ENCODE measurements at places on chromosomes 5 and 9.

DNA sequence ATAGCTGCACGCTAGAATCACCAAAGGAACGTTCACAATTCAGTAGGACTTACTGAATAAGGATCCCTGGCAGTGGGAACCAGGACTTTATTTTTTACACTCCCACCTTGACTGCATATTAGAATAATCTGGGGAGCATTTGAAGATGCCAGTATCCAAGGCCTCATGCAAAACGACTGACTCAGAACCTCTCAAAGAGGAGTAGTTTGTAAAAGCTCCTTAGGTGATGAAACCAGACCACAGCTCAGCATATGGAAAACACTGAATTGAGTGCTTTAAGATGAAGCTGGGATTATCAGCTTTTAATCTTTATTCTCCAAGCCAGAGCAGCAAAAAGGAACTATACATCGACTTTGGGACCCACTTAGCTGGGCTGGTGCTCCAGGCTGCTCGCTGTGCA, 288.3 kb downstream of the MLLT3 start:
- DNase-seq, result no peak

GRCh38 chr5:73822989-73823339, 197.0 kb downstream of the ARHGEF28 start:
- no peak for DNase-seq

DNA sequence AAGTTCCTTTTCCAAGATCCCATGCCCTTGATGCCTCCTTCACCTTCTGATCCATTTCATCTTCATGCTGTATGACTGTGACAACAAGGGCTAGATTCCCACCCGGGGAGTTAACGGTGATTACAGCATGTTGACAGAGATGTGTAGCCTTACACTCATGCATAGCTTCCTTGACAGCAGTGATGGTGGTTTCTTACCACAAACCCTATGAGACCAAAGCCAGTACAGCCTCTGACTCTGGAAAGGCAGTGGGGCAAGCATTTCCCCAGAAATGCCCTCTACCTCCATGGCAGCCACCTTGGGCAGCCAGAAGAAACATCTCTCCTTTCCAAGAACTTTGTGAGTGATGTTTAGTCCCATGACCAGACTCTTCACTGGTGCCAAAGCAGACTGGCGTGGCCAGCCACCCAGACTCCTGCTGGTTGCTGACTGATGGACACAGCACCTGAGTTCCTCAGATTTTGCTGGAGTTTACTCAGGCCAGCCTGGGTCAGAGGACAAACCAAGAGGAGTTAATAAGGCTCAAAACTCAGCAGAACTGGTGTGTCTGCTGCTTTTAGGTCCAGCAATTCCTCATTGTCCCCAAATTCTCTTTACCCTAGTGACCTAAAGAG, 199.7 kb upstream of the SLC27A6 start:
- no peak for DNase-seq

DNA sequence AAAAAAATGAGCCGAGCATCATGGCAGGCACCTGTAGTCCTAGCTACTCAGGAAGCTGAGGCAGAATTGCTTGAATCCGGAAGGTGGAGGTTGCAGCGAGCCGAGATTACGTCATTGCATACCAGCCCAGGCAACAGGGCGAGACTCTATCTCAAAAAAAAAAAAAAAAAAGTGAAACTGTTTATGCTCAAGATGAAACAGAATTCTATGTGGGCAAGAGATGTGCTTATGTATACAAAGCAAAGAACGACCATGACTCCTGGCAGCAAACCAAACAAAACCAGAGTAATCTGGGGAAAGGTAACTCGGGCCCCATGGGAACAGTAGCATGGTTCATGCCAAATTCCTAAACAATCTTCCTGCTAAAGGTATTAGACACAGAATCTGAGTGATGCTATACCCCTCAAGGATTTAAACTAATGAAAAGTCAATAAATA, 32.6 kb upstream of the PLAC8L1 start:
- peak; percentile 48 for DNase-seq

GRCh38 chr9:100927763-100928162, 100.8 kb upstream of the PLPPR1 start:
- no peak for DNase-seq

DNA sequence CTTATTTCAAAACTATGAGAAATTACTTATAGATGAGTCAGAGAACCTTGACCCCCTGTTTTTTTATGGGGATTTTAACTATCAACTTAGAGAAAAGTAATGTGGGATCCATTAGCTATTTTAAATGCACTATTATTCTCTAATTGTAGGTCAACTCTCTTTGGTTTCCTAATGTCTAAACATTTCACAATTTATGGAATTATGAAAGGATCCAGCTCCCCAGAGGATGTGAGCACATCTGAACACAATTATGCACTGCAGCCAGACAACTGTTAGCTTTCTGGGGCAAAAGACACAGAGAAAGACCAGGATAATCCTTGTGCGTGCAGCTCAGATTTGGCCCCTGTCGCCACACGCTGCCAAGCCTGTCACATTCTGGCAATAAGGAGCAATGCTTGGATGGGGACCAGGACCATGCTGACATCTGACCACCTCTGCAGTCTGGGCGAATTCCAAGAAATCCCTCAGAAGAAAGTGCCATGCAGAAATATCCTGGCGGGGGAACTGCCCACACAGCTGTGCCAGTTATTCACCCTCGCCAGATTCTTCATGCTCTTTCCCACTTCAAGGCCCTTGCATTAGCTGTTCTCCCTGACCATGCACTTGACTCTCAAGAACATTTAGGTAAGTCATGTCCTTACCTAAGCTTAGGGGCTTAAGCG, 22.2 kb upstream of the CMBL start:
- peak; percentile 95 for DNase-seq

- DNase-seq, result no peak
Measured at GRCh38 chr5:143271431-143271830, 132.1 kb downstream of the NR3C1 start.

GRCh38 chr9:137892424-137893191, 15.0 kb downstream of the CACNA1B start:
- no peak for DNase-seq

DNA sequence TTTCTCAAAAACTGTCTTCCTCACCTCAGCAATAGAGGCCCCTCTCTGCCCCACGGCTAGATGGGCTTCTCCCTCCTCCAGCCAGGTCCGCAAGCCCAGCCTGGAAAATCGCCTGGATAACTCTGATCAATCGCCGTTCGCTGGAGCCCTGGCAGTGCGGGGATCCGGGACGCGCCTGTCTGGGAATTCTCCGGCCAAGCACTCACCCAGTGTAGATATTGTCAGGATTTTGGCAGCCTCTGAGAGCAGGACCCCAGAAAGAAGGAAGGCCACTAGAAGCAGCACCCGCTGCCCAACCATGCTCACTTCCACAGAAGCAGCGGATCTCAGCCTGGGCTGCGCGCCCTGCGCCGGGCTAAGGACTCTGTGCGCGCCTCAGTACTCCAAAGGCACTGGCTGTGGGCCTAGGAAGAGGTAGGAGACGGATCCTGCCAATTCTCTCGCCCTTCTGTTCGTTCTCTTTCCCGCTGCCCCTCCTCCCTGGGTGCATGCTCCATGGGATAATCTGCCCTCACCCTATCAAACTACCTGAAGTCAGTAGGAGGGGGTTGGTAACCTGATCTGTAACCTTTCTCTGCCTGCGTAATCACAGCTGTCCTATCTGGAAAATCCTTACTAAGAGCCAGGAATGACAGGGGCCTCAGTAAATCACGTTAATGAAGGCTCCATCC, at the start of gene UGT3A1:
UGT3A1 (minus strand) TSS at position 450 of the 671 bp plus-strand sequence; CDS start at position 300, 150 bp downstream.
- DNase-seq, result no peak

DNA sequence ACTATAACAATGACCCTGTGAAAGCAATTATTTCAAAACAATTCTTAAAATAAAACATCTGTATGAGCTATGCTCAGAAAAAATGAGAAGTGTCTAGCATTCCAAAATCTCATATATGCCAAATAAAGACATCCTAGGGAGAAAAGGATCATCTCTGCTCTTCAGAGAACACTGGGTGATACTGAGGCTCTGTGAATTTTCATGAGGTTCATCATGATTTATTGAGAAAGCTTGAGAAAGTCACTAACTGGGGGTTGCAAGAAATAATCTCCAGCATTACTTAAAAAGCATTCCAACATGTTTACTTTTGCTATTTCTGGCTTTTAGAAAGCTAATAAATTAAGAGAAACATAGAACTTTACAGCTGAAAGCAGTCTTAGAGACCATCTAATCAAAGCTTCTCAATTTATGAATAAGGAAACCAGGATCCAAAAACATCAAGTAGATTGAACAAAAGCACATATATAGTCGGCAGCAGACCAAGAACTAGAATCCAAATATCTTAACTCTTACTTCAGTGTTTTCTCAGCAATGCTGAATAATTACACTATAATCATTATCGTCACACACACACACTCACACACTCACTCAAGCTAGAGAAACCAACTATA, 372.8 kb downstream of the NR2F1-AS1 start:
- peak; percentile 46 for DNase-seq

DNA sequence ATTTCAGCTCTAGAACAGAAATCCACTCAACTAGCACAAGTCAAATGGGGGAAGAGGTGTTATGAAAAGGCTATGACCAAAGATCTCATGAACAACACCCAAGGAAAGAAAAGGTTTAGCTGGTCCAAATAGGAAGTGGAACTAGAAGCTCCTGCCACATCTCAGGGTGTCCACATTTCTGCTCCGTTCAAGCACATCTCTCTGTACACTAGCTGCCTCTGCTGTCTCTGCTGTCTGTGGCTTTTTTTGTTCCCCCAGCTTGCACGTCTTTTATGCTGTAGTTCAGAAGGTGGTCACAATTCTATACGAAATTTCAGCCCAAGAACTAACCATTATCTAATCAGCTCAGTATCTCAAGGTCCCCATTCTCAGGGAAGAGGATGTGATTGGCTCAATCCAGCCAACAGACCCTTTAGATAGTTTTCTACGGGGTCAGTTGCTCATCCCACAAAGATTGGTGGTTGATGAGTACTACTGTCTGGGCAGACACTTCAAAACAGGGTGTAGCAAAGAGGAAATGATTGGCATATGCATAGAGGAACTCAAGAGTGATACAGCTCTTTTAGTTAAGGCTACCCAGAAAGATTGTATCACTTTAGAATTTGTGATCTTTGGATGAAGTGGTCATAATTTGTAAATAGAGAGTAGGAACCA, 44.0 kb downstream of the FANCC start:
- DNase-seq, result no peak

DNA sequence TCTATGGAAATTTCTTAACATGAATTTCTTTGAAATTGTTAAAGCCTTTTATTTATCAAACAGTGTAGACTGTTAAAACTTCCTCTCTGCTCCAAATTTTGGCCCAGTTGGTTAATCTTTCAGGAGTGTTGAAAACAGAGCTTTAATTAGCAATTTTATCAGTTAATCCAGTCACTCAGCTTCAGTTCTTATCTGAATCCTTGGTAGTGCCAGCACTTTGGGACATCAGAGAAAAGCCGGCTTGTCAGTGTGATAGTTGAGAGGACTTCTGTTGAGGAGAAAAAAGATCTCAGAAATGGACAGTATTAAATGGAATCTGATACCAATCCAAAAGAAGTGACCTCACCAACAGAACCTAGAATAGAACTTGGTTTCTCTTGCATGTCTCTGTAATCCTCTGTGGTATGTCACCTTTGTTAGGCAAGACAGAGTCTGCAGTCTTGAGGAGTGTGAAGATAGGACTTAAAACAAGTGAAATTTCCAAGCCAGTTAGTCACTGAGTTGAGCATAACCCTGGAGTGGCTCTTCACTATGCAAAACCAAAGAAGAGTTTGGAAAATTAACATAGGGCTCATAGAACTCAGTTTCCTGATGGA, 251.8 kb downstream of the NNT start:
- DNase-seq, result peak; percentile 21

DNA sequence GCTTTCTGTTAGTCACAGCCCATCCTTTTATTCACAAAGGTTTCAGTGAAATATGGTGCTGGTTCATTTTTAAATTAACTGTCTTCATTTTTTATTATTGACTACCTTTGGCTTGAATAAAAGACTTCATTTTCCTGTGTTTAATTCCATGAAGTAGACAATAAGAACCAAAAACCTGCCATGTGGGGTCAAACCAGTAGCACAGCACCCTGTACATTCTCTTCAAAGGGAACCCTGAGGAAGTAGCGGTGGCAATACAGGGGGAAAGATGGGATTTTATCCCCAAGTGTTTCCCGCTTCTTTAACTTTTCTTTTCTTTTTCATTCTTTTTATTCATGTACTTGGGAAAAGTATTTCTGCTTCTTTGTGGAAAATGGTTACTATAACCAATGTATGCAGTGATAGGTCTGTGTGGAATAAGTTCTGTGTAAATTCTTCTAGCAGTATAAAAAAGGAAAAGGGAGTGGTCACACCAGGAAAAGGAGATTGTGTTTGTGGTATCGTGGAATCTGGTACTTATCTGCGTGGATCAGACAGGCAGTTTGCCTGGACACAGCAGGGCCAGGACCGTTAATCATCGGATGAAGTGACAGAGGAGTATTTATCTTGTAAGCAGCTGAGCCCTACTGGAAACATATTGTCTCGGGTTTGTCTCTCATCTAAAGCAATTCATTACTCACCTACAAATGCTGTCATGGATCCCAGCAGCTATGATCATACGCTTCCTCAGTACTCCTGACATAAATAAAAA, 94.2 kb downstream of the PPIC start:
- DNase-seq, result peak; percentile 11

DNA sequence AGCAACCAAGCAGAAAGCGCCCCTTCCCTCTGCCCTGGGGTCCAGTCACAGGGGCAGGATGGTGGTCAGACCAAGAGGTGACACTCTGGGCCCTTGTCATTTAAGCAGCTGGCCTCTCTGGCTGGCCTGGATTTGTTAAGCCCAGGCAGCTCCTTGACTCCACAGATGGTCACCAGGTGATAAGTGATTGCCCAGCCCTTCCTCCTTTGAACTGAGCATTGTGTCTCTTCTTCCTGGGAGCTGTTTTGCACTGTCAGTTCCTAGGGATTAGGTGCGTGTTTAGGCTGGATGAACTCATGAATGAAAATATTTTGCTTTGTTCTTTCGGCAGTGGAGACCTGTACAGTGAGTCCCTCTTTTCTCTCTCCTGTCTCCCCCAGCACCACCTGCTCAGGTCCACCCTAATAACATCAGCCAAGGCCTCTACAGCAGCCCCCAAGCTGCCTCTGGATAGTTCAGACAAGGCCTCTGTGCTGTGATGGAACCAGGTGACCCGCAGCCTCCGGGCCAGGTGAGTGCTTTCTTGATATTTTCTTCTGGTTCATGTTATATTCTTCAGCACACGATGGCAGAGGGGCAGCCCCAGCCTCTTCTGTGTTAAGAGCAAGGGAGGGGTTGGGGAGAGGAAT, 139.7 kb upstream of the PITX1 start:
- no peak for DNase-seq

GRCh38 chr9:124505006-124505900, 1.9 kb downstream of the NR5A1 start:
- DNase-seq, result no peak

- peak; percentile 73 for DNase-seq
Measured at GRCh38 chr5:136174021-136174659, 18.8 kb downstream of the SMIM32 start.

- DNase-seq, result peak; percentile 68
Measured at GRCh38 chr5:154740957-154741356, 14.2 kb upstream of the LARP1 start.

DNA sequence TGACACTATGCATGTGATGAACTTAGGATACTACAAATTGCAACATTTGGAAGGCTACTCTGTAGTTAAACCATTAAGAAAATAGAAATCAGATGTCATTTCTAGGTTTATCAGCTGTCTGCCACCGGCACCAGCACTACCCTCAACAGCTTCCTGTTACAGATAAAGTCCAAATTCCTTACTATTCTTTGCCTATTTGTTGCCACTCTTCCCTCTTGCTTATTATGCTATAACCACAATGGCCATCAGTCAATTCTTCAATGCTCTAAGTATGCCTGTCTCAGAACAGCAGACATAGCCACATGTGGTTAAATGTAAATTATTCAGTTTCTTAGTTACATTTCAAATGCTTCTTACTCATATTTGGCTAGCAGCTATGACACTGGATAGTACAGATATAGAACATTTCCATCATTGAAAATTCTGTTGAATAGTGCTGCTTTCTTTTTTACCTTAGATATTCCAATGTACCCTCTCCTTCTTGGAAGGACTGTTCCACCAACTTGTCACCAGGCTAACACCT, 21.0 kb downstream of the DHX29 start:
- DNase-seq, result no peak

Data from fibroblast of mammary gland (primary cell).